Activated CD4-positive, alpha-beta T cell treated with anti-CD3 and anti-CD28 coated beads, Interleukin-2, amount 50 U/mL, for 24 hours (primary cell): ENCODE measurements at places on chromosomes 4 and X.

- no peak for DNase-seq
These were observed 81.0 kb downstream of the SORBS2 start for GRCh38 chr4:185730849-185731608.

- DNase-seq, result no peak
These were observed 9.4 kb upstream of the CDS1 start for GRCh38 chr4:84573385-84574068.

- no peak for DNase-seq
These were observed 21.5 kb upstream of the GTPBP6 start for GRCh38 chrX:340121-340520.

GRCh38 chr4:173073939-173074500 is 94.6 kb upstream of the GALNT7 start:
- no peak for DNase-seq

GRCh38 chr4:159035570-159035969 is 67.3 kb upstream of the RAPGEF2 start:
- no peak for DNase-seq

- no peak for DNase-seq
These were observed 182.7 kb downstream of the KIT start for GRCh38 chr4:54840430-54840829.

DNA sequence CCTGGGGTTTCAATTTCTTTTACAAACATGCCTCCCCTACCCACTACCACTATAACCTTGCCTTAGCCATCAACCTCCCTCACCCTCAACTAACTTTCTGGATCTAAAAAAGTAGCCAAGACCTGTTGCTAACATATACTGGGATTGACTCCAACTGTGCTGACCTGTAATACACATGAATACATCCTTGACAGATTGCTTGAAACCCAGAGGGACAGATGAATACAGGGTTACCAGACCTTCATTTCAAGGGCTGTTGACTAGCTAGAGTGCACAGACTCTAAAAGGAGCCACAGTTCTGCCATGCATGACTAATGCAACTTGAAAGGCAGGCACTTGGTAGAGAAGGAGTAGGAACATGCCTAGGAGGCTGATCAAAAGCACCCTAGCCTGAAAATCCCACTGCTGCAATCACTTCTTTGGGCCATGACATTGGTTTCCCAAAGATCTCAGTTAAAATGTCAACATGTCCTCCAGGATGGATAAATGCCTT is 121.0 kb downstream of the PCDH19 start:
- DNase-seq, result no peak

- DNase-seq, result no peak
These were observed 13.3 kb downstream of the SPCS3 start for GRCh38 chr4:176333076-176333475.

GRCh38 chr4:53161051-53161786 is 204.6 kb downstream of the SCFD2 start:
- no peak for DNase-seq

- DNase-seq, result no peak
These were observed 61.7 kb downstream of the TMA16 start for GRCh38 chr4:163556177-163556576.

DNA sequence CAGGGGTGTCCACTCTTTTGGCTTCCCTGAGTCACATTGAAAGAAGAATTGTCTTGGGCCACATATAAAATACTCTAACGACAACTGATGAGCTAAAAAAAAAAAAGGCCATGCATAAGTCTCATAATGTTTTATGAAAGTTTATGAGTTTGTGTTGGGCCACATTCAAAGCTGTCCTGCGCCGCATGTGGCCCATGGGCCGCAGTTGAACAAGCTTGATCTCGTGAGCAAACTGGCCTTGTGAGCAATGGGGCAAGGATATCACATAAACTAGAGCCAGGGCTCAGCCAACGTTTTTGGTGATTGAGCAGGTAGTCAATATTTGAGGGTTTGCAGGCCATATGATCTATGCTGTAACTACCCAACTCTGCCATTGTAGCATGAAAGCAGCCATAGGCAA is 44.6 kb upstream of the PHKA2 start:
- DNase-seq, result no peak

GRCh38 chr4:150090836-150091235 is 12.6 kb downstream of the DCLK2 start:
- DNase-seq, result no peak
